Activated T-cell treated with anti-CD3 and anti-CD28 coated beads, Interleukin-2, amount 50 U/mL, for 4 hours (primary cell): ENCODE measurements at places on chromosomes 16 and 17.

DNA sequence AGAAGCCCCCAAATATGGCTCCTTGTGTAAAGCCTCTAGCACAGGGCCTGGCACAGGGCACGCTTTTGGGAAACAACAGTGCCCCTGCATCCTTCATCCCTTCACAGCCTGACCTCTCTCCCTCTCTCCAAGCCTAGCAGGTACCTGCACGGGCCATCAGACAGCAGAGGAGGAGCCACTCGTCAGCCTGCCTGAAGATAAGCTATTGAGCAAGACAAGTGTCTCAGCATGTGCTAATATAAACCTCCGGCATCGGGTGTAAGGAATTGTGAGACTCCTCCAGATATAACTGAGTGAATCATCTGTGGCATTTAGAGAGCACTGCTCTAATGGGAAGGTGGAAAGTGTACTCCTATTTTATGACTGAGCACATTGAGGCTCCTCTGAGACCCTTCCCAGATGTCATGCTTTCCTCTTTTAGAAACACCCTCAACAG is 38.3 kb downstream of the TBX4 start:
- no peak for DNase-seq

DNA sequence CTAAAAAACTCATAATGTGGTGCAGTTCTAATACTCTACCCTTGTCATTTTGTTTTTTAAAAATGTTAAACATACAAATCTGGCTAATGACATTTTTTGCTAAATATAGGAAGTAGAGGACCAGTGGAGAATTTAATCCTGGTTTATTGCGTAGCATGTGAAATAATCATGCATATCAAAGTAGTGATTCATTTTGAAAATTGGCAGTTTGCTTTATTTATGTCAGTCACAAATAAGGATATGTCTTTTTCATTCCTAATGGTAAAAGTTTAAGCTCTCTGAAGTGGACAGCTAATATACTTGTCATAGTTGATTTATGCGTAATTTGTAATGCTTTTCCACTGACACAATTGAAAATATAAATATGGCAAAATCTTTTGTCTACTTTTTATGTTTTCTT is 224.2 kb downstream of the BCAS3 start:
- no peak for DNase-seq

- no peak for DNase-seq
These were observed 33.8 kb upstream of the KPNB1 start for GRCh38 chr17:47615766-47616424.

DNA sequence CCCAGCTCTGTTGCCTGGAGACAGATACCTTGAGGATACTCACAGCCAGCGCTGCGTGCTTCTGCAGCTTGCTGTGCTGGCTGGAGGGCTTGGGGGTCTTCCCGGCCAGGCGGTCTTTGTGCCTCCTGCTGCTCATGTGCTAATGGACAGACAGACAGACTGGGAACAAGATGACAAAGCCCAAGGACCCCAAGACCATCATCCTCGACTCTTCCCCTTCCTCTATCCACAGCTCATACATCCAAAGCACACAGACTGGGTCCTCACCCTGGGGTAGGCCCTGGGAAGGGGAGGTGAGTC is 7.7 kb downstream of the NKIRAS2 start:
- DNase-seq = no peak

GRCh38 chr16:54411544-54411943 is 125.0 kb upstream of the IRX3 start:
- no peak for DNase-seq

DNA sequence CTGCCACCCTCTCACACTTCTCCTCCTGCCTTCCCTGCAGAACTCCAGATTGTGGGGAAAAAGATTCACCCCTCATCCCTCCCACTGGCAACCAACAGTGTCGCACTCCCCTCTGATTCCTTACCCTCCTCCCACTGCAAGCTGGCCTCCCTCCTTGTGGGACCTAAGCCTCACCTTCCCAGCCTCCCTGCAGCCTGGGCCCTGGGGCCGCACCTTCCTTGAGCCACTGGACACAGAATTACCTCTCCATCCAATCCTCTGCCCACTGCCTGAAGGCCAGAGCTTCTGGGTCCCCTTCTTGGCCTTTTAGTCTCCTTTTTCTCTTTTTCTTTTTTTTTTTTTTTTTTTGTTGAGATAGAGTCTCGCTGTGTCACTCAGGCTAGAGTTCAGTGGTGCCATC is 33.9 kb downstream of the NGFR start:
- no peak for DNase-seq

GRCh38 chr17:76032073-76032779 is 5.1 kb upstream of the EVPL start:
- DNase-seq = no peak

GRCh38 chr17:7932483-7932891 is 481 bp downstream of the CNTROB start:
- no peak for DNase-seq

DNA sequence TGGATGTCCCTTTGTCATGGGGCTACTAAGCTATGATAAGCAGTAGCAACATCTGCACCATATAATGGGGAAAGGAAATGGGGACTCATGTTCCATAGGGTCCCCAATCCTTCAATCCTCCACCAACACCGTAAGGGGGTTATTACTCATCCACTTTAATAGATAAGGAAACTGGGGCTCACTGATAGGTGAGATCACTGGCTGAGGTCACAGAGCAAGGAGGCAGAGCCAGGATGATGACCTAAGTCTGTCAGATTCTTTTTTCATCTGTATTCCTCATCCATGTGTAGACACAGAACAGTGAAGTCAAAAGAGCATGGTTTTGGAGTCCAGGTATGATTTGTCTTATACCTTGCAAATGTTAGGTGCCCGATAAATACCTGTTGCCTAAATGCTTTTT is 10.5 kb upstream of the ADAMTS18 start:
- DNase-seq = no peak

- DNase-seq = no peak
These were observed 19.3 kb downstream of the CARHSP1 start for GRCh38 chr16:8849411-8850011.

DNA sequence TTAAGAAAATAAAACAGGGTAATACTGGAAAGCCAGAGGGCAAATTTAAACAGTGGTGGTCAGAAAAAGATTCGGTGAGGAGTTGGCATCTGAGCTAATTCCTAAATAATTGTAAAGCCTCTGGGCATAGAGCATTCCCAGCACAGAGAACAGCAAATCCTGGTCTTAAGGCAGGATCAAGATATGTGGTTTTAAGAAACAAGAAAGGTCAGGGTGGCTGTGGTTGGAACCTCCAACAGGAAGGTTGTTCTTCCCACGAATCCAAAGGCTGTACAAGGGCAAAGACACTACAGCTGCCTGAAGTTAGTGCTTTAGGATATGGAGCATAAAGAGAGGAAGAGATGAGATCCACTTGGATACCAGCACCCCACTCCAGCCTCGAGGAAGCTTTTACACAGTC is 114.6 kb downstream of the ZNF18 start:
- no peak for DNase-seq

GRCh38 chr16:1177053-1177452 is 24.1 kb downstream of the CACNA1H start:
- no peak for DNase-seq
